ENCODE measurements at places on chromosomes 12 and 14.
A peak's percentile ranks its signal among the peaks of the same experiment; 100 is the strongest.

GRCh38 chr14:56310643-56311042 lies 192.4 kb downstream of the PELI2 start:
- DNase-seq, result no peak

GRCh38 chr12:63302941-63303536 lies 152.0 kb upstream of the AVPR1A start:
- no peak for DNase-seq

DNA sequence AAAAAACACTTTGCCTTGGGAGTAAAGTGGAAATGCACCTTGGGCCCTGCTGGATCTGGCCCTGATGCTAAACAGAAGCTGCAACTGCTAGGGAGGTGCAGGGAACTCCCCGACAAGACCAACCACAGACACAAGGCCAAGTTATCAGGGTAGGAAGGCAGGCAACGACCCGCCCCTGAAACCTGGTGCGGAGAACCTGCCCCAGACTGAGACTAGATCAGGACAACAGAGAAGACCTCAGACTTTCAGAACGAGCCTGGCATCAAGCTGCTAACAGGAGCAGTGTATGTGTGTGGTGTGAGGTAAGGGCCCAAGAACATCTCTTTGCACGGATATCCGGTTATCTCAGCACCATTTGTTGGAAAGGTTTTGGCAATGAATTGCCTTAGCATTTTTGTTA lies 233.7 kb upstream of the RTL1 start:
- DNase-seq, result no peak

DNA sequence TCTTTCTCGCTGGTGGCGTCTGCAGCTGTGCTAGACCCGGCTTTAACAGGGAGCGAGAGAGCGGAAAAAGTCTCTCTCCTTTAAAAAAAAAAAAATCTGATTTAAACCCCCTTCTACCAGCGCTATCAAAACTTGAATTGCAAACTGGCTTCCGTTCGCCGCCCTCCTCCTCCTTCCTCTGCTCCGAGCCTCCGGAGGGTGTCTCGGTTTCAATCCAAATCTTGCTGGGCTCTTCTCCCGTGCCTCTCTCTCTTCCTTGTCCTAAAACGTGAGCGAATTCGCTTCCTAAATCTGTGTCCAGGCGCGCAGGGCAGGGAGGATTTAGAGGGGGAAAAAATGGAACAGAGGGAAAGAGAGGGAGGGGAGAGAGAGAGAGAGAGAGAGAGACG lies 272 bp downstream of the TBX3 start:
- DNase-seq, result no peak

DNA sequence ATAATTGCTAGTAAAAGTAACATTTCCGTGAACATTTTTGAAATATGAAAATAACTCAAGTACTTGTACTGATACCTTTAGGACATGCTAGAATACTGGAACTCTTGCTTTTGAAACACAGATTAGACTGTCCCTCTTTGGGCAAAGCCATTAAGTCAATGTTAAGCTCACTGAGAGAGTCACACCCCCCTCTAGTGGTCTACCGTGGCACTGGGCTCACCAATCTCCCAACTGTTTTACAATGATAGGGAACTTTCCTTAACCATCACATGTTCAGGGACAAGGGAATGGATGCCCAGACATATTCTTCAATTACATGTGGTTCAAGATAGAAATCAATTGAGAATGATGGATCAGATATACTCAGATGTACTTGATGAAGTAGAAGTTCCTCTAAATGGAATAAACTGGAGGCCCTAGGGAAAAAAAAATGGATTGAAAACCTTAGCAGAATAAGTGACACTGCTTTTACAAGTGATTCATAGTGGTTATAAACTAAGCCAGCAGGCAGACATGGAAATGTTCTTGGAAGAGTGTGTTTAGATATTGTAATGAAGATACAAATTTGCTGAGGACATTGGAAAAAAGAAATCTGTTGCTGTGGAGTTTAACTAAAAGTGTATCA lies 17.8 kb downstream of the NANOG start:
- peak; percentile 21 for DNase-seq

DNA sequence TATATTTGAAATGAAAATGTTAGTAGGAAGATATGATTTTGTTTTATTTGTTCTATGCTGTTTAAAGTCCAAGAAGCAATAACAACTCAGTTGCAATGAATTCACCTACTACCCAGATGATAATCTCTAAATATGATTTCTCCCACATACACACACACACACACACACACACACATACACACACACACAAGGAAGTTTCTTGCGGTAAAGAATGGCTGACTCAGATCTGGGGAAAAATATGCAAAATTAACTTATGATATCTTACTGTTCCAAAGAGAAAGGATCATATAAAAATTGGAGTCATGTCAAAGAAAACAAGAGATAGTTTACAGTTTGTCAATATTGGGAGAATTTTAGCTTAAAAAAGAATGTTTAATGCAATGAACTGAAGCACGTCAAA lies 456.7 kb downstream of the SLC16A7 start:
- DNase-seq, result no peak

DNA sequence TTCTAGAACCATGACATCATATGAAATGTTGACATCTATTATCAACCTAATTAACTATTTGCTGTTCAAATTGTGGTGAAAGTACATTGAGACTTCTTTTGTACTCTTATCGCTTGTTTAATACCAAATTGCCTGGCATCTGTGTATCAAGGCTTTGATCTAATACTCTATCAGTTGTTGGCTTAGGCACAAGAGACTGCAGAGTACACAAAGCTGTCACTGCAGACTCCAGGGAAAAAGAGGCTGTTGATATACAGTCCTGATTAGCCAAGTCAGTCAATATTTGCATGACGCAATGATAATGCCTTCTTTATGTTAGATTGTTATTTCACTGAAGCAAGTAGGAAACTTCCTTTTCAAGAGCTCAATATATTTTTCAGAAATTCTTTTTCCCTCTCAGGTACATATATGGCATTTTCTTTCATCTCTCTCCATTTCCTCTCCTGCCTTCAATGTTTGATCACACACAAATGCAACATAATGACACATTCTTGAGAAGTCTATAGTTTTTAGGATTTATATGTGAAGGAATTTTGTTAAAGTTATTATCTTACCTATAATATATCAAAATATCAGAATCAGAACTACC lies 32.3 kb upstream of the PTCSC3 start:
- no peak for DNase-seq
